ENCODE measurements at places on chromosomes 1 and 21.

- DNase-seq: no peak
Measured at GRCh38 chr1:101112051-101112780, 86.6 kb upstream of the DPH5 start.

DNA sequence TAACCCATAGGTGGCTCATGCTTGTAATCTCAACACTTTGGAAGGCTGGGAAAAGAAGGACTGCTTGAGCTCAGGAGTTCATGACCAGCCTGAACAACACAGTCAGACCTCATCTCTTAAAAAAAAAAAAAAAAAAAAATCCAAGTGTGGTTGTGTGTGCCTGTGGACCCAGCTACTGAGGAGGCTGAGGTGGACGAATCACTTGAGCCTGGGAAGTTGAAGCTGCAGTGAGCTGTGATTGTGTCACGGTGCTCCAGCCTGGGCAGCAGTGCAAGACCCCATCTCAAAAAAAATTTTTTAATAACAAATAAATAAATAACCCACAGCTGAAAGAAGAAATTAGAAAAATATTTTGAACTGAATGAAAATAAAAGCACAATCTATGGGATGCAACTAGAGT lies 13.8 kb downstream of the INTS7 start:
- DNase-seq: no peak

- DNase-seq: no peak
Measured at GRCh38 chr1:97270508-97271307, 549.1 kb downstream of the PTBP2 start.

DNA sequence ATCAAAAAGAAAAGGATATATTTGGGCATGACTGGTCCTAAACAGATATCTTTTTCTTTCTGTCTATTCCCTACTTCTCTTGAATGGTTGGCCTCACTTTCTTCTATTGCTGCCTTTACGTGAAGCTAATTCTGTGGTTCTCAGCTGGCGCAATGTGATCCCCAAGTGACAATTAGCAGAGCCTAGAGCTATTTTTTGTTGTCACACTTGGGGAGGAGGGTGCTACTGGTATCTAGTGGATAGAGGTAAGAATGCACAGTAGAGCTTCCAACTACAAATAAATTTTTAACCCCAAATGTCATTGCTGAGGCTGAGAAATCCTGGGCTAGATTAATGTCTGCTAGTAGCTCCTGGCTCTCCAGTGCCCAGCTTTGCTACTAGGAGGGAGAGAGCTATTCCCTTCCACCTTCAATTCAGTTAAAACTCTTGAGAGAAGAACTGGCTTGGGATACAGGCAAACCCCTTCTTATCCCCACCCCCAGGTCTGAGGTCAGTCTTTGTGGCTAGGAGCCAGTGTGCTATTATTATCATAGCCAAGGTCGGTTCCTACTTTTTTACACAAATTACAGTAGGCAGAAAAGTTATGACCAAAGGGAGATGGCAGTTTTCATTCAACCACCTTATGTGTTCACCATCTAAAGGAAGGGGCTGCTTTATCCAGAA lies 102.1 kb downstream of the SNX7 start:
- DNase-seq: no peak

GRCh38 chr1:226494092-226494609 lies 54.4 kb upstream of the STUM start:
- DNase-seq: no peak

DNA sequence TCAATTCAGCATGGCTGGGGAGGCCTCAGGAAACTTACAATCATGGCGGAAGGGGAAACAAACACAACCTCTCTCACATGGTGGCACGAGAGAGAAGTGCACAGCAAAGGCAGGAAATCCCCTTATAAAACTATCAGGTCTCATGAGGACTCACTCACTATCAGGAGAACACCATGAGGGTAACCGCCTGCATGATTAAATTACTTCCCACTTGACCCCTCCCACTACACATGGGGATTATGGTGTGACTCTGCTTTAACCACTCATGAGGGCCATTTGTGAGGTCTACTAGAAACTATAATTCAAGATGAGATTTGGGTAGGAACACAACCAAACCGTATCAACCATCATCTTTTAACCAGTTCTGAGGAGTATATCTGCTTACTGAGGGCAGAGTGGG lies 387.4 kb upstream of the NFIA start:
- no peak for DNase-seq

DNA sequence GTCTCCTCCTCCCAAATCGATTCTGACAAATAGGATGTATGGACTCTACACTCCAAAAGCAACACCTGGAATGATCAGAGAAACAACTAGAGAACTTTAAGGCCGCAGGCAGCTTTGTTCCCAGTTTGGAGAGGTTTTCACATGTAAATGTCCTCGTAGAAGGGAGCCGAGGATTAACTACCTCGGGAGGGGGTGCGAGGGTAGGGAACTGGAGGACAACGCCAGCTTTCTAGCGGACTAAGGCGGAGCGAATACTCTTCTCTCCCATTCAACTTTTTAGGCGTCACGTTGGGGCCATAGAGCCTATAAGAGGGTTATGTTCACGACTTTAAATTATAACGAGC lies 1.2 kb downstream of the SCAF4 start:
- no peak for DNase-seq

DNA sequence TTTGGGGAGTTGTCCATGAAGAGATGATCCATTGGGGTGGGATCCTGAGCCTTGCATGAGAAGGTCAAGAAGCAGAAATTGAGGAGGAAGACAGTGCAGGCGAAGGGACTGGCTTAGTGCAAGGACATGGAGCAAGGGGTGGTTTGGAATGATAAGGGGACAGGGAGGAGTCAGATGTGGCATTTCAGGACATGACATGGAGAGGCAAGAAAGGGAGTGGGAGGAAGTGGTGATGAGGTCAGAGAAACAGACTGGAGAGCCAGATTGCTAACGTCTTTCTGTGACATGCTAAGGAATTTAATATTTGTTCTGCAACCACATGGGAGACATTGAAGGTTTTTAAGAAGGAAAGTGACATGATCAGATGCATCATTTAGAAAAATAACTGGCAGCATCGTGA lies 346.8 kb upstream of the FMN2 start:
- DNase-seq: no peak

GRCh38 chr21:20353351-20353750 lies 644.9 kb upstream of the NCAM2 start:
- no peak for DNase-seq

- no peak for DNase-seq
Measured at GRCh38 chr1:19375631-19376400, 63.7 kb downstream of the SLC66A1 start.

DNA sequence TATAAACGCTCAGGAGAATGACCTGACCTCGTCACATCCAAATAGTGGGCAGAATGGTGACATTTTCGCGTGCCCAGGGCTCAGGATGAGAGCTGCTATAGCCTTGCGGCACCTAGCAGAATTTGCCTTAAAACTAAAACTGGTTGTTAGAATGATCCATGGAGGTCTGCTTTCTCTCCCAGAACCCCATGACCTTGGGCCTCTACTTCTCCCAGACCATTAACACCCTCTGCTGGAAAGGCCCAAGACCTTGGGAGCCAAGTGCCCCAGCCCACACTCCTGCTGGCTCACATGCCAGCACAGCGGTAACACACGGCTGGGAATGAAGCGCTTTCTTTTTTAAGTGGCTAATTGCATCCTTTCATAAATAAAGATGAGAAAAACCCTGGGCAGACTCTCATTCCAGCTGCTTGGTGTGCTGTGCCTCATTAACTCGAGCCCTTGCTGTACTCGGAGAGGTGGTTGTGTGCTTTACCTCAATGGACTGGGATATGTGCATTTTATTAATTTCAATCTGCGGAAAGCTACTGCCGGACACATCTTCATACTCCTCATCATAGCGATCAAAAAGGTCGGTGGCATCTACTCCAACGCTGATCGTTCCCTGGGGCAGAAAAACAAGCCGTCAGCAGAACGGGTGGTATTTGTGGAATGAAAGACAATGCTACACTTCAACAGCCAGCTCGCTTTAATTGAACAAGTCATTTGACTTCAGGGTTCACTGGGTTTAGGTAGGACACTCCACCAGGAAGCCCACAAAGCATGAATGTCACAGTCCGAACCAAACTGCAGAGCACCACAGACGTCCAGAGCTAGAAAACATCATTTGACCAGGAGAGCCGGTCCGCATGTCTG lies 29.0 kb downstream of the THAP3 start:
- DNase-seq: no peak

DNA sequence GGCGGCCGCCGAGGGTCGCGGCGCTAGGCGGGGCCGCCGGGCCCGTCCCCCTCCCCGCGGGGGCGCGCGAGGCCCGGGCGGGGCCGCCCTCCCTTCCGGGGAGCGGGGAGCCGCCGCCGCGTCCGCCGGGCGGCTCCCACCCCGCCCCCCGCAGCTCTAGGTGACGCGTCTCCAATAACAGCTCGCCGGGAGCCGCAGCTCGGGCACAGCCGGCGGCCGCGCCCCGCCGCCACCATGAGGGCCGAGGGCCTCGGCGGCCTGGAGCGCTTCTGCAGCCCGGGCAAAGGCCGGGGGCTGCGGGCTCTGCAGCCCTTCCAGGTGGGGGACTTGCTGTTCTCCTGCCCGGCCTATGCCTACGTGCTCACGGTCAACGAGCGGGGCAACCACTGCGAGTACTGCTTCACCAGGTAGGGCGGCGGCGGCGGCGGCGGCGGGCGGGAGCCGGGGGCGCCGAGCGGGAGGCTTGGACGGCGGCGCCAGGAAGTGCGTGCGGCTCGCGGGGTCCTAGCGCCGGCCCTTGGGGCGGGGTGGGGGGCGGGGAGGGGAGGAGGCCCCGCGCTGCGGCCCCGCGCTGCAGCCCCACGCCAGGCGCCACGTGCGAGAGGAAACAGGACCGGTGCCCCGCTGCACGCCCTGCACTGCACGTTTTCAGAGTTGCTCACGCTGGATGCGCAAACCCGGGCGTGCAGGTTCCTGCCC lies at the start of gene SMYD2:
Gene SMYD2, plus strand, starts transcription at position 139 of the 699 bp plus-strand sequence. Its CDS starts 96 bp downstream, at position 235.
- peak; percentile 69 for DNase-seq

- no peak for DNase-seq
Measured at GRCh38 chr1:233089251-233089650, 138.8 kb downstream of the NTPCR start.

DNA sequence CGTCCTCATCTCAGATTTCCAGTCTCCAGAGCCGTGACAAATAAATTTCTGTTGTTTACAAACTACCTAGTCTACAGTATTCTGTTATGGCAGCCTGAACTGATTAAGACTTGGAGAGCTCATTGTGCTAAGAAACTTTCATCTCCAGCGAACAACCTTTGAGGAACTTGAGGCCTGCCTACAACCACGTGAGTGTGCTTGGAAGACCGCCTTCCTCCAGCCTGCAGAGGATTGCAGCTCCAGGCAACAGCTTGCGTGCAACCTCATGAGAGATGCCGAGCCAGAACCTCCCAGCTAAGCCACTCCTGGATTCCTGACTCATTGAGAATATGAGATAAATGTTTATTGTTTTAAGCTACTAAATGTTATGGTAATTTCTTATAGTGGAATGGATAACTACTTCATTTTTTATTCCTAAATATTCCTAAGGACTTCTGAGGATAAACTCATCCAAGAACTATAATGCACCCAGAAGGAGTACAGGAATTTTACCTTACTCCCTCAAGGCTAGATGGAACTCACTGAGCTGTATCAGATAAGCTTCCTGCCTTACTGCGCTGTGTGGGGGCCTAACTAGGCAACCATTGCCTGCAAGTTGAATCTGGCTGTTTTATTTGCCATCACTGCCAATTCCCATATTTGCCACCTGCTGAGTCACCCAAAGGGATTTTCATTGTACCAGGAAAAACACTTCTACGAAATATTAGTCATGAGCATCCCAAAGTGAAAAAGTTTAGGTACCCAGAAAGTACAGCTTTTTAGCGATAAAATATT lies 17.6 kb downstream of the FAM177B start:
- peak; percentile 24 for DNase-seq

GRCh38 chr1:11283151-11283550 lies 10.2 kb downstream of the UBIAD1 start:
- no peak for DNase-seq

- no peak for DNase-seq
Measured at GRCh38 chr1:100582943-100583342, 45.0 kb downstream of the GPR88 start.

DNA sequence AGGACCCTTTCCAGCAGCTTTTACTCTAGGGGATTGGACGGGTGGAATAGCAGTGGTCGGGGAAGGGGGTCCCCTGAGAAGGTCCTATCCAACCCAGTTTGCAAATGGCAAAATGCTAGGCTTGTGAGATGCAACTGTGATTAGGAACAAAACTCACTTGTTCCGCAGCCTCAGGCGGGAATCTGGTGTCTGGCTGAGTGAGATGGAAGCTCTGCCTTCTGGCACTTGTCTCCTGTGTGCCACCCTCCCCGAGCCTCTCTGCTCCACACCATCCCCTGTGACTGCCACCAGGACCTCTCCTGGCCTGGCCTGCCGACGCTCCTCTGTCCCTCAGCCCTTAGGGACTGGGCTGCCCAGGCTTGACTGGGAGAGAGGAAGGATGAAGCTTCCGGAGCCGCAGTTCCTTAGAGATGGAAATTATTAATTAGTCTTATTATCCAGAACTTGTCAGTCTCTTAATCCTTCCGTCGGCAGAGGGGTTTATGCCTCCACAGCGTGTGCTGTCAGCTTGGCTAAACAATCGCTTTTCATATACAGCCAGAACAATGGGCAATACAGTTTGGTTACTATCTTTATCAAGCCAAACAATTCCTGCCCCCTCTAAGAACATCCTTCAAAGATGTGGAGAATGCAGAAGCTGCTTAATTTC lies 292.8 kb upstream of the VAMP3 start:
- no peak for DNase-seq

GRCh38 chr1:15218287-15219279 lies 28.4 kb upstream of the FHAD1 start:
- DNase-seq: no peak

DNA sequence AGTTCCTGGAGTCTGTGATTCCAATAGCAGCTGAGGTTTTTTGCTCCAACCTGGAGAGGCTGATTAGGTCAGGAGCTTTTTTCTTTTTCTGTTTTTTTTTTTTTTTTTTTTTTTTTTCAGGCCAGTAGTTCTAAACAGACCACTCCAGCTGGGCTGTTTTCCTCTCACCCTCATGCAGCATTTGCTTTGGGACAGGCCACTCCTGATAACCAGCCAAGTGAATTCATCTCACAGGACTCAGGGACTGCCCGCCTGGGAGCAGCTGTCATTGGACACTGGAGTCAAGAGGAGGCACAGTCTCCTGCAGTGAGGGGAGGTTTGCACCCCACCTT lies 22.9 kb downstream of the PLXNA2 start:
- DNase-seq: no peak

DNA sequence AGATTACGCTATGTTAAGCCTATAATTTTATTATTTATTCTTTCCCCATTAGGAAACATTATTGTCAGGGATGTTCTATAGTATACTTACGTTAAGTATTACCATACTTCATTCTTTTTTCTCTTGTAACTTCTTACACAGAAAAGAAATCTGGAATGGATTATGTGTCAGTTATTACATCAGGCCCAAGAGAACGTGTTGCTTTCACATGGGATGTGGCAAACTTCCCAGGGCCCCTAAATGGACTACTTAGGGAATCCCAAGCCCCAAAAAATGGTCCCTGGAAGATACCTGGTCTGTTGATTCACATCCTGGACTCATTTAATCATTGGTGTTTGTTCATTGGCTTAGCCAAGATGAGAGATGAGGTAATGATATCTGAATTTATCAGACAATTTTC lies 249.8 kb downstream of the NRIP1 start:
- no peak for DNase-seq

GRCh38 chr1:192170196-192170984 lies 12.1 kb downstream of the RGS18 start:
- no peak for DNase-seq

GRCh38 chr1:157137046-157137407 lies 1.2 kb downstream of the ETV3 start:
- no peak for DNase-seq

- peak; percentile 84 for DNase-seq
Measured at GRCh38 chr1:220272047-220272840, at the start of gene RAB3GAP2. Gene RAB3GAP2, minus strand, starts transcription at chr1:220272453. Its CDS starts 116 bp downstream, at chr1:220272337.

Measured in gastrocnemius medialis (tissue), 4 donors.